Effector memory CD4-positive, alpha-beta T cell (primary cell): ENCODE measurements at places on chromosomes 2 and 18.

DNA sequence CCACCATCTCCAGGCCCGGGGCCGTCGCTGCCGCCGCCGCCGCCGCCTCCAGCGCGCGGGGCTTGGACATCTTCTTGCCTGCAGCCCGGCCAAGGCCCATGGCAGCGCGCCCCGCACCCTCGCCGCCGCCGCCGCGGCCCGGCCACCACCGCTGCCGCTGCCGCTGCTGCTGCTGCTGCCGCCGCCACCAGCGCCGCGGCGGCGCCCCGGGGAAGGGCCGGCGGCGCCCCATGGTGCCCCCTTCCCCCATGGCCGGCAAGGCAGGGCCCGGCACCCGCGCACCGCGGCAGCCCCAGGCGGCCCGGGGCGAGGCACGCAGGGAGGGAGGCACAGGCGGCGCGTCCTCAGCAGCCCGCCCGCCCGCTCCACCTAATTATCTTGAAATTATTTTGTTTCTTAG is 3057.4 kb downstream of the RPIA start:
- H3K4me3 ChIP-seq, result no peak overlapping the region
- H3K27ac ChIP-seq, result no peak overlapping the region
- no peaks in the 10 kb centered on the region for H3K36me3 ChIP-seq
- no peaks in the 10 kb centered on the region for H3K27me3 ChIP-seq

DNA sequence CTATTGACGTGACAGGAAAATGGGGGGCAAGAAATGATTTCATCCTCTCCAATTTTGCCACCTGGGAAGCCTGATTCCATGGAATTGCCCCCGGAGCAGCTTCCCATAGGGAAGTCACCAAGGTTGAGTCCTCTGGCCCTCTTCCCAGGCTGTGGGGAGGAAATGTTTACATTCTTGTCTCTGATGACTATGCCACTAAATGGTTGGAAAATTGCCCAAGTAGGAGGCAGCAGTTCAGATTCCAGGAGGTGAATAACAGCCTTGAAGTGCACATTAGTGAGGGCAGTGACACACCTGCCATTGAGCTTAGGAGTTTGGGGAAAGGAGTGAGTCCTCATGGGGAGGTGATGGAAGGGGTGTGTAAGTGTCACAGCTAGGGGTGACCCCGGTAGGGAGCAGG is 449.2 kb upstream of the DCC start:
- no peaks in the 10 kb centered on the region for H3K36me3 ChIP-seq
- H3K4me1 ChIP-seq, result no peaks in the 10 kb centered on the region
- H3K4me3 ChIP-seq, result no peak overlapping the region
- H3K27me3 ChIP-seq, result no peaks in the 10 kb centered on the region

- no peak overlapping the region for H3K27ac ChIP-seq
- no peak for DNase-seq
- H3K4me3 ChIP-seq, result no peak overlapping the region
- H3K4me1 ChIP-seq, result no peaks in the 10 kb centered on the region
- H3K36me3 ChIP-seq, result no peaks in the 10 kb centered on the region
- peaks cover 3% of the 10 kb centered on the region for H3K27me3 ChIP-seq
Observed at GRCh38 chr18:31508781-31509180, 10.8 kb downstream of the DSG2 start.

- no peak for DNase-seq
- no peak overlapping the region for H3K27ac ChIP-seq
- H3K27me3 ChIP-seq, result no peaks in the 10 kb centered on the region
- H3K4me1 ChIP-seq, result no peaks in the 10 kb centered on the region
- H3K36me3 ChIP-seq, result no peaks in the 10 kb centered on the region
Observed at GRCh38 chr18:35592298-35592697, 10.8 kb downstream of the GALNT1 start.

GRCh38 chr2:40129725-40130124 is 322.2 kb downstream of the SLC8A1 start:
- DNase-seq, result no peak
- no peaks in the 10 kb centered on the region for H3K27me3 ChIP-seq
- no peak overlapping the region for H3K27ac ChIP-seq
- no peaks in the 10 kb centered on the region for H3K36me3 ChIP-seq
- H3K4me1 ChIP-seq, result no peaks in the 10 kb centered on the region

DNA sequence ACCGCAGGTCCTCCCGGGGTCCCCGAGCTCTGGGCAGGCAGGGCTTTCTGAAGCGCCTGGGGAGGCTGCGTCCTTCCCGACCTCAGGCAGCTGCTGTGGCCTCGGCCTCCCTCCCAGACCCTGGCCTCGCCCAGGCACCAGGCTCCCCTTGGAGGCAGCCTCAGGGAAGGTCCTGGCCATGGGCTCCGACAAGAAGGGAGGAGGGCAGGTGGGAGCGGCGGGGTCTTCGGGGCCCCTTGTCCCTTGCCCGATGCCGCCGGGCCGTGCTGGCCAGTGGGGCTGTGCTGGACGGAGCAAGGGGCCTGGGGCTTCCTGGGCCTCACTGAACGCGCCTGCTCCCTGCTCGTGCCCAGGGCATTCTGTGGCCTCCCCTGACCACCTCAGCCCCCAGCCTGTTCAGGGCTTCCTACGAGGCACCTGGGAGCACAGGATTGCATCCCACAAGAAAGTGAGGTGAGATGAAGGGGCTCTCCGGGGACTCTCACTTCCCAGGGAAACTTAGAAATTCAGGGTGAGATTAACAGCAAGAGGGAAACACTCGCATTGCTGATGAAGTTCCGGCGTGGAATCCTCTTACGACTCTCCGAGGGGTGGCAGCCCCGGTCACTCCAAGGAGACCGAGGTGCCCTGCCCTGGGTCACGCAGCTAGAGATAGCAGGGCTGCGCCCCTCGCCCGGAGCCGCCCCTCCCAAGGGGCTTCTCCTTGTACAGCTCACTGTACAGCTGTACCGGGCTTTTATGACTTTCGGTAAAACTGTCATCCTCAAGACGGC is 778 bp downstream of the MFSD2B start:
- peaks cover 5% of the 10 kb centered on the region for H3K4me1 ChIP-seq
- H3K27me3 ChIP-seq, result peaks cover 20% of the 10 kb centered on the region
- no peak overlapping the region for H3K4me3 ChIP-seq
- no peak overlapping the region for H3K27ac ChIP-seq
- no peaks in the 10 kb centered on the region for H3K36me3 ChIP-seq
- no peak for DNase-seq

- no peaks in the 10 kb centered on the region for H3K36me3 ChIP-seq
- no peaks in the 10 kb centered on the region for H3K4me1 ChIP-seq
- no peak overlapping the region for H3K4me3 ChIP-seq
- DNase-seq, result no peak
Observed at GRCh38 chr2:47735136-47735869, 47.6 kb upstream of the MSH6 start.

- no peak overlapping the region for H3K4me3 ChIP-seq
- H3K4me1 ChIP-seq, result no peaks in the 10 kb centered on the region
- H3K27ac ChIP-seq, result no peak overlapping the region
- no peaks in the 10 kb centered on the region for H3K36me3 ChIP-seq
- DNase-seq, result no peak
Observed at GRCh38 chr2:167749660-167750059, 497.7 kb downstream of the STK39 start.

GRCh38 chr2:148909114-148909513 is 34.1 kb downstream of the KIF5C start:
- no peaks in the 10 kb centered on the region for H3K4me1 ChIP-seq
- H3K36me3 ChIP-seq, result no peaks in the 10 kb centered on the region
- no peak overlapping the region for H3K4me3 ChIP-seq
- no peak overlapping the region for H3K27ac ChIP-seq
- DNase-seq, result no peak

- no peaks in the 10 kb centered on the region for H3K4me1 ChIP-seq
- peaks cover 71% of the 10 kb centered on the region for H3K36me3 ChIP-seq
- H3K4me3 ChIP-seq, result no peak overlapping the region
- H3K27me3 ChIP-seq, result no peaks in the 10 kb centered on the region
- DNase-seq, result no peak
Observed at GRCh38 chr2:237092506-237092905, 6.8 kb downstream of the COPS8 start.

DNA sequence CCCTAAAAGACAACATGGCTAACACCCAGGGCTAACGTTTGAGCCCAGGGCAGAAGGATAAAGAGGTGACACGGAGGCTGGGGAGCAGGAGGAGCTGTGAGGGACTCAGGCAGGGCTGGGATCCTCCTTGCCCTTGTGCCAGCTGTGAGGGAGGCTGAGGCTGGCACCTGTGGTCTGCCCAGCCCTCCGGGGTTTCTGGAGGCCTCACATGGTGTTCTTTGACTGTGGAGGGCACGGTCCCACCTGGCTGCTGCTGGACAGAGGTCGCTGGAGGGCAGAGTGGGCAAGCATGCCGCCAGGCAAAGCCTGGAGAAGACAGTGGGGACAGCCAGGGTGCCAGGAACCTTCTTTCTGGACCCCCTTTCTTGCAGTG is 26.8 kb upstream of the CNNM3 start:
- H3K4me1 ChIP-seq, result no peaks in the 10 kb centered on the region
- H3K4me3 ChIP-seq, result no peak overlapping the region
- no peaks in the 10 kb centered on the region for H3K36me3 ChIP-seq
- no peaks in the 10 kb centered on the region for H3K27me3 ChIP-seq

GRCh38 chr2:40261042-40261441 is 190.8 kb downstream of the SLC8A1 start:
- no peak for DNase-seq
- no peak overlapping the region for H3K4me3 ChIP-seq

GRCh38 chr2:6052649-6053048 is 360.5 kb downstream of the SOX11 start:
- no peaks in the 10 kb centered on the region for H3K4me1 ChIP-seq
- DNase-seq, result no peak
- H3K27me3 ChIP-seq, result no peaks in the 10 kb centered on the region
- H3K36me3 ChIP-seq, result no peaks in the 10 kb centered on the region
- H3K27ac ChIP-seq, result no peak overlapping the region

DNA sequence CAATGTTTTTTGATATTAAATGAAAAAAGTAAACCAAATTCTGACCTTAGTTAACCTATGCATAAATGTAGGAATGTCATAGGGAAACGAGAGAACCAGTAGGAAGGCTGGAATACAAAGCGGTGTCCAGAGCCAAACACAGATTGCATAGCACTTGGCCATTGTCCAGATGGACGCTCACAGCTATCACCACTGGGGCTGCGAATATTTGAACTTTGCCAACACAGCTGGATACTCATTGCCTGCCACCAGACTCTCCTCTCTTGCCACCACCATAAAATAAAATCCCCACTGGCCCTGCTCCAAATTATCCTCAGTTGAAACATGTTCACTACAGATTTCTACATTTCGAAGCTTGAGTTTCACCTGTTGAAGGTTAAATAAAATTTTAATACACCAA is 159.3 kb upstream of the GULP1 start:
- DNase-seq, result no peak
- H3K27me3 ChIP-seq, result no peaks in the 10 kb centered on the region
- no peak overlapping the region for H3K4me3 ChIP-seq
- H3K4me1 ChIP-seq, result no peaks in the 10 kb centered on the region
- no peaks in the 10 kb centered on the region for H3K36me3 ChIP-seq

DNA sequence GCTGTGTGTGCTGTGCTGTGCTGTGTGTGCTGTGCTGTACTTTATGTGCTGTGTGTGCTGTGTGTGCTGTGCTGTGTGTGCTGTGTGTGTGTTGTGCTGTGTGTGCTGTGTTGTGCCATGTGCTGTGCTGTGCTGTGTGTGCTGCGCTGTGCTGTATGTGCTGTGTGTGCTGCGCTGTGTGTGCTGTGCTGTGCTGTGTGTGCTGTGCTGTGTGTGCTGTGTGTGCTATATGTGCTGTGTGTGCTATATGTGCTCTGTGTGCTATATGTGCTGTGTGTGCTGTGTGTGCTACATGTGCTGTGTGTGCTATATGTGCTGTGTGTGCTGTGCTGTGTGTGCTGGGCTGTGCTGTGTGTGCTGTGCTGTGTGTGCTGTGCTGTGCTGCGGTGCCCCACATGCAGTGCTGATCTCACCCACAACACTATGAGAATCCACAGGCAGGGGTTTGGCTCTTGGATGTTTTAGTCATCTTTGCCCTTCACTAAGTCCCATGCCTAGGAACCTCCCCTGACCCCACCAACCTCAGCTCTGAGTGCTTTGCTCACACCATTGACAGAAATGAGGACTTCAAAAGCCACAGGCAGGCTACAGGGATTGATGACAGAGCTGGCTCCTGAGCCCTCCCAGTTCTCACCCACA is 30.5 kb upstream of the MAL start:
- H3K4me1 ChIP-seq, result no peaks in the 10 kb centered on the region
- H3K4me3 ChIP-seq, result no peak overlapping the region
- peaks cover 6% of the 10 kb centered on the region for H3K27me3 ChIP-seq
- no peaks in the 10 kb centered on the region for H3K36me3 ChIP-seq

- DNase-seq, result no peak
- H3K4me3 ChIP-seq, result no peak overlapping the region
- no peaks in the 10 kb centered on the region for H3K27me3 ChIP-seq
- no peaks in the 10 kb centered on the region for H3K4me1 ChIP-seq
- no peak overlapping the region for H3K27ac ChIP-seq
Observed at GRCh38 chr18:35002120-35002519, 39.1 kb upstream of the MAPRE2 start.

- no peak for DNase-seq
- no peaks in the 10 kb centered on the region for H3K27me3 ChIP-seq
- no peak overlapping the region for H3K4me3 ChIP-seq
- no peaks in the 10 kb centered on the region for H3K4me1 ChIP-seq
Observed at GRCh38 chr2:165122521-165122920, 81.3 kb downstream of the SCN3A start.
